ENCODE measurements at places on chromosomes 7 and 10. TPM values are rescaled to one million over a fixed set of nuclear protein-coding genes. Genes with fewer than 3 reads are reported as not detected.

Gene PLXNA4
- total RNA-seq, result 15.4 TPM

Gene RNF148
- 0.51 TPM for total RNA-seq

Gene RBP4
- not detected for total RNA-seq

Gene LBX1
- total RNA-seq, result not detected

Gene CCDC136
- 1.3 TPM for total RNA-seq

Gene HYAL4
- total RNA-seq, result 0.39 TPM

Gene AKR1C8
- not detected for total RNA-seq

Gene PVRIG
- total RNA-seq, result not detected

Gene MUC3A
- total RNA-seq, result 0.13 TPM

Gene EGR2
- not detected for total RNA-seq

Gene MNX1
- under 0.01 TPM for total RNA-seq

Gene CALHM3
- not detected for total RNA-seq

Gene LRRN3
- total RNA-seq, result 0.13 TPM

Gene ADCK2
- 27.6 TPM for total RNA-seq

Gene MYPN
- total RNA-seq, result not detected

Gene OR9A2
- total RNA-seq, result not detected

Gene GNAT3
- not detected for total RNA-seq

Gene RASA4B
- 2.6 TPM for total RNA-seq

Gene SLC29A3
- 2.7 TPM for total RNA-seq

Gene CHST3
- 4.6 TPM for total RNA-seq

Gene SNX10
- total RNA-seq, result 3.3 TPM

Gene EBF3
- 1.5 TPM for total RNA-seq

Gene POLD2
- 57.7 TPM for total RNA-seq

Gene OPN4
- total RNA-seq, result not detected

Gene GIMAP4
- 169 TPM for total RNA-seq

Gene PRSS37
- not detected for total RNA-seq

Gene COL17A1
- 0.90 TPM for total RNA-seq

Gene GSTO2
- total RNA-seq, result 0.51 TPM

Gene PGAM2
- total RNA-seq, result not detected

Gene ACSM6
- total RNA-seq, result not detected

Gene ANKRD1
- 321 TPM for total RNA-seq

Gene FAM25A
- not detected for total RNA-seq

Gene IL2RA
- not detected for total RNA-seq

Gene LRRC4
- total RNA-seq, result 0.77 TPM

Gene MACC1
- not detected for total RNA-seq

Gene LEP
- total RNA-seq, result not detected
